Kidney glomerular epithelial cell (primary cell): ENCODE measurements at places on chromosomes 11 and 22.
A peak's percentile ranks its signal among the peaks of the same experiment; 100 is the strongest.

DNA sequence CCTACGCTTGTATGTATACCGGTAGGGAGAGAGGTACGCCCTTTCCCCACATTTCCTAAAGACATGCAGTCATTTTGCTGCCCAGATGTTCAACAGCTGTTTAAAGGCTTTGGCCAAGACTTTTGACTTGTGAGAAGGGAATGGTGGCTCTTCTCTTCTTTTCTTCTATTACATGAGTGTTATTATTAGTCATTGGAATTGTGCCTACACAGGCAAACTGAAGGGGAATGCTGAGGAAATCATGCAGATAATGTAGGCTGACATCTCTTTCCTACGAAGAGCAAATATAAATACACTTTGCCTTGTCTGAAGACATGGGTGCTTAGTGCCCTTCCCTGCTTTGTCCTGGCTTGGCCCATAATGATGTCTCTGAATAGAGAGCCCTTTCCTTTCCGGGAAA lies 194.3 kb upstream of the NARS2 start:
- no peak for DNase-seq

GRCh38 chr22:30104501-30105156 lies 24.4 kb downstream of the HORMAD2 start:
- DNase-seq: no peak

DNA sequence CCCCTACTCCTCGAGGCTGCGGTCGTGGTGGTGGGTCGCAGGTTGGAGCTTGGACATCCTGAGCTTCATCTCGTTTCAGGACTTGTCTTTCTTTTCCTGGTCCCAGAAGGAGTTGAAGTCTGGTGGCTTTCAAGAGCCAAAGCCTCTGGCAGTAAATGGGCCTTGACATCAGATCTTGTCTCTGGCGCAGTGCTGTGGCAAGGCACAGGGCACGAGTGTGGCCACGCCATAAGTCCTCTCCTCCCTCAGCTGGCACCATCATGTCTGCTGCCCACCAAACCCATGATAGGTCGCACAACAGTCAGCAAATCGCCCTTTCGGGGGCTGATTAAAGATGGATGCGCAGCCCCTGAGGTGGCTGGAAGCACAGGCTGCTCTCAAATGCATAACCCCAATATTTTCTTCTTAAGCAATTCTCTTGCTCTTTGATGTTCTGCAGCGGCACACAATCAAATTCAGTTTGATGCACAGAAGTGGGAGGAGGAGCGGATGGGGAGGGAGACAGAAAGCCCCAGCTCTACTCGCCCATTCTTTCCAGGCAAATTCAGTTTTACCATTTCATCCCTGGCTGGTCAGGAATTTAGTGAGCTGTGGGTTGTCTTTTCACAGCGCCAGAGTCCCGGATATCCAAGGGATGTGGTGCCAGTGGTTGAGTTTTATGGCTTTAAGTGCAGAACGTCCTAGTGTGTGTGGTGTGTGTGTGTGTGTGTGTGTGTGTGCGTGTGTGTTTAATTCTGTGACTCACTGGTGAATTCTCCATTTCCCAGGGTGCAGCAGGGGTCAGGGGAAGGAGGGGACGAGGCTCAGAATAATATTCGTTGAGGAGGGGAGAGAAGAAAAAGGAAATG lies 162.0 kb downstream of the DSCAML1 start:
- DNase-seq: peak; percentile 73

GRCh38 chr11:26778000-26778757 lies 56.3 kb upstream of the SLC5A12 start:
- peak; percentile 42 for DNase-seq

GRCh38 chr11:117814204-117814765 lies 10.3 kb downstream of the FXYD2 start:
- DNase-seq: no peak

DNA sequence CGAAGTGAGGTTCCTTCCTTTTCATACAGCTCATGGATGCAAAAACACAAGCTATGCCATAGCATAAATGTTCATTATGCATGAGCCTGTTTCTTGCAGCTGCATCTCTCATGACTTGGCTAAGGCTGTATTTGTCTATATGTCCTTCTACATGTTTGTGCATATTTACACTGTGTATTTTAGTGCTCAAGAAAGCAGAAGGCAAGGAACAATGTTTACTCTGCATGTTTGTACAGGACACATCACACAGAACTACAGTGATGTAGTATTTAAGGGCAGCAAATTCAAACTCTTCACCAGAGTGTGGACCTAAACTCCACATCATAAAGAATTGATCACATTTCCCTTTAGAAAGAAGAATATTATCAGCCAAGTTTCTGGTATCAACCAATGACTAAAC lies 170.3 kb downstream of the CADM1 start:
- DNase-seq: no peak

DNA sequence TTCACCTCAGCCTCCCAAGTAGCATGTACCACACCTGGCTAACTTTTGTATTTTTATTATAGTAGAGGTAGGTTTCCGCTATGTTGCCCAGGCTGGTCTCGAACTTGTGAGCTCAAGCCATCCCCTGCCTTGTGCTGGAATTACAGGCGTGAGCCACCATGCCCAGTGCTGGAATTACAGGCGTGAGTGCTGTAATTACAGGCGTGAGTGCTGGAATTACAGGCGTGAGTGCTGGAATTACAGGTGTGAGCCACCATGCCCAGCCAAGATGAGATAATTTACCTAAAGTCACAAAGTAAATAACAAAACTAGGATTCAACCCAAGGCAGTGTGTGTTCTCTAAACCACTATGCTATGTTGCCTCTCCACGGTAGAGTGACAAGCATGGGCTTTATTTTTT lies 3.6 kb upstream of the UBXN1 start:
- DNase-seq: no peak

- no peak for DNase-seq
These were observed at the start of gene ADAMTS8 for GRCh38 chr11:130428316-130429119. TSS of gene ADAMTS8 (minus strand) at chr11:130428609. CDS start at chr11:130428286, 323 bp downstream.

- DNase-seq: peak; percentile 2
These were observed 397.3 kb downstream of the SHANK2 start for GRCh38 chr11:70854901-70855556.

- peak; percentile 85 for DNase-seq
These were observed 18.3 kb downstream of the PRSS23 start for GRCh38 chr11:86818462-86819192.

DNA sequence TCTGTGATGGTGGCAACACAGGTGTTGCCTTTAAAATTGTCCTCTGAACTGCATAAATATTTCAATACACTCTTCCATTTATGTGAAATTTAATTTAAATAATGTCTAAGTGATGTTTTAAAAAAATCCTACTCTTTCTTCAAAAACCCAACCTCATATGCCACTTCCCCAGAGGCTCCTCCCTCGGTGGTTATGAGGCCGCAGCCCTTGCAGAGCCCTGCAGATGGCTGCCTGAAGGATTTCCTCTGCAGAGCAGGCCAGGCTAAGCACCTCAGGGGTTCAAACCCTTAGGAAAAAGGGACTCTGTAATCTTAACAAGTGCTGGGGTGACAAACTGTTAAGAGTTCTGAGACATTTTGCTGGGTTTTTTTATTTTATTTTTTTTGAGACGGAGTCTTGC lies 25.2 kb downstream of the MORC2 start:
- DNase-seq: no peak

DNA sequence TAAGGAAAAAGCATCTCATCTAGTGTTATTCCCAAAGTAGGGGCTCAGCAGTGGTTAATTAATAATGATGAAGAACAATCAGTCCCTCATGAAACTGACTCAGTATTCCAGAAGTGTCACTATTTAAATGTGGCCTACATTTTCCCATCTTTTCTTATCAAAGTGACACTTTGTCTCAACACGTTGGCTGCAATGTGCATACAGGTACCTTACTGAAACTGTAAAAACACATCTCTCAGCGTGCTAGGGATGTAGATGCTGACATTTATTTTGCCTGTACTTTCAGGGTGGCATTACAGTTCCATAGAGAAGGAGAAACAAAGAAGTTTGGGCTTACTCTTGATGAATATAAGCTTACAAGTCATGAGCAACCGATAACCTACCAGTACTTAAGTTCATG lies 58.3 kb upstream of the FAT3 start:
- no peak for DNase-seq

GRCh38 chr11:60952742-60953170 lies 780 bp upstream of the SLC15A3 start:
- DNase-seq: no peak

DNA sequence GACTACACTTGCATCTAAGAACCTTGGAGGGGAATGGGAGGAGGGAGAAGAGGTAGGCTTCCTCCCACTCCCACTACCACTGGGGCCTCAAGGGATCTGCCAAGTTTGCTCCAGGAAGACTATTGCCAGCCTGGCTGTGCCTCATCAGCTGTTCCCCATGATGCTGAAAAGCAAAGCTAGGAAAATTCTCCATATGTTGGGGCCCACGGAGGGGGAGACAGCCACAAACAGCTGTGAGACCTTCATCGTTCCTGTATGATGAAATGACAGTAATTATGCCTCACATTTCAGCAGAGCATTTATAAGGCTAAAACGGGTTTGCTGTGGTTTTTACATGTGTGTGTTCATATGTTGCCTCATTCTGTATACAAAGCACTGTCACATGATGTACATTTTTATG lies 6.7 kb downstream of the DSCAML1 start:
- DNase-seq: no peak

- DNase-seq: no peak
These were observed 40.9 kb downstream of the ZC3H12C start for GRCh38 chr11:110134110-110134509.

GRCh38 chr11:131481303-131481702 lies 110.9 kb downstream of the NTM start:
- no peak for DNase-seq

DNA sequence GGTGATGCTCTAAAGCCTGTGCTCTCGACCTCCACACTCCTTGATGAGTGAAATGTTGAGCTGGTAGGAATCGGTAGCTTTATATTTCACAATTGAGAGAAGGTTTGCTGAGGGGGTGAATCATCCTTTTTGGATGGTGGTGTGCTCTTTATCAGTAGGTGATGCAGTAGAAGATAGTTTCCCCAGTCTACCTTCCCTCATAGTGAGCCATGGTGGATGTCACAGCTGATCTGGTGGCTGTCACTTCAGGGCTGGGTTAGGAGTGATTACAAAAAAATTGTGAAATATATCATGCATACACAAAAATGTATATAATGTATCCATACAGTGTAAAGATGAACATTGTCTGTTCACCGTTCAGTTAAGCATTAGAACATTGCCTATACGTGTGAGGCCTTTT lies 105.3 kb downstream of the GRAMD1B start:
- DNase-seq: no peak

GRCh38 chr22:46113110-46113909 lies 37.0 kb upstream of the PPARA start:
- no peak for DNase-seq

DNA sequence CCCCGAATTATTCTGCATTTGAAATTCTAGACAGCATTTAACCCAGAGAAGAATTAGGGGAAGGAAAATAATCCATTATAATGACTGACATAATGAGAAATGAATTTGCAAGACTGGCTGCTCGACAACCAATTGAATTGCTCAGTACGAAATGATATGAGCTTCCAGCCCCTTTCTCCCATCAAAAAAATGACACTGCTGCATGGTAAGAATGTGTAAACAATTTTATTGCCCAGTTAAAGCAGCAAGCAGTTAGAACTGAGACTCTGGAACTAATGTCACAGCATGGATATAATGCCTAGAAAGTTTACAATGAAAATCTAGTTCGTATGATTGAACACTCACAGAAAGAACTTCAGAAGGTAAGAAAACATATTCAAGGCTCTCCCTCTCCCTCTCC lies 24.7 kb upstream of the PCF11 start:
- no peak for DNase-seq

DNA sequence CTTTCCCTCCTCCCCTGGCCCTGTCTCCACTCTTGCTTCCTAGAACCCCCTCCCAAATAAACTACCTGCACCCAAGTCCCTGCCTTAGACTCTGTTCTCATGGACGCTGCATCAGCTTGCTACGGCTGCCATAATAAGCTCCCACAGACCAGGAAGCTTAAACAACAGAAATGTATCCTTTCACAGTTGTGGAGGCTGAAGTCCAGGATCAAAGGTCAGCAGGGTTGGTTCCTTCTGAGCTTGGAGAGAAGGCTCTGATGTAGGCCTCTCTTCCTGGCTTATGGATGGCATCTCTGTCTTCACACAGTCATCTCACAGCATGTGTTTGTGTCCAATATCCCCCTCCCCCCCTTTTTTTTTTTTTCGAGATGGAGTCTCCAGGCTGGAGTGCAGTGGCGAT lies 23.4 kb downstream of the CBX7 start:
- no peak for DNase-seq

- no peak for DNase-seq
These were observed 376.5 kb downstream of the NXPE2 start for GRCh38 chr11:115054570-115055538.

DNA sequence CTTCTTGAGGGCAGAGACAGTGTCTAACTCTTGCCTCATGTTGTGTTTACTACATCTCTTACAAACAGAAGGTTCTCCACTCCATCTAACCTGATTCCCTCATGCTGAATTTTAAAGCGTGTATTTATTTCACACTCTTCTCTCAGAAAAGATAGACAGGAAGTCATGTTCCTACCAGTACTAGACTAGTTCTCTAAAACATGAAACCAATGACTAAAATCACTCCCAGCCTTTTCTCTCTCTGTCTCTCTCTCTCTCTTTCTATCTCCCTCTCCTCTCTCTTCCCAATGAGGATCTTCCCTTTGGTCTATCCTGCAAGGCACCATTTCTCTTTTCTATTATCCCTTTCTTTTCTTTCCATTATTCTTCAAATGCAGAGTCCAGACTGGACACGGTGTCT lies 391.9 kb upstream of the CADM1 start:
- no peak for DNase-seq

GRCh38 chr11:83140691-83141455 lies 16.1 kb upstream of the PCF11 start:
- DNase-seq: no peak

- peak; percentile 64 for DNase-seq
These were observed 3.6 kb downstream of the AHNAK start for GRCh38 chr11:62542750-62543567.

DNA sequence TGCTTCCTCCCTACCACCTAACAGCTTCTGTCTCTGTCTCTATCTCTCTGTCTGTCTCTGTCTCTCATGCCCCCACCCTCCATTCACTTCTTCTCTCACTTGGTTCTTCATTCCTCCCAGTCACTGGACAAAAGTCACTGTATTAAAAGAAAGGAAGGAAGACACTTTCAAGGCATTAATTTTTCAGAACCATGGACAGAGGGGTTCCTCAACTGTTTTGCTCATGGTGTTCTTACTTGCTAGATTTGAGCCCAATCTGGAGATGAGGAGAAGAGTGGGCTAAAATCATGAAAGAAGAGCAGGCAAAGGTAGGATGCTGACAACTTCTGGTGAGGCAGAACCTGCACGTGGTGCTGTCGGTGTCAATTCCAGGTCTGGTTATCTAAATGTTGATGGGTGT lies 116.7 kb upstream of the LARGE1 start:
- DNase-seq: no peak

DNA sequence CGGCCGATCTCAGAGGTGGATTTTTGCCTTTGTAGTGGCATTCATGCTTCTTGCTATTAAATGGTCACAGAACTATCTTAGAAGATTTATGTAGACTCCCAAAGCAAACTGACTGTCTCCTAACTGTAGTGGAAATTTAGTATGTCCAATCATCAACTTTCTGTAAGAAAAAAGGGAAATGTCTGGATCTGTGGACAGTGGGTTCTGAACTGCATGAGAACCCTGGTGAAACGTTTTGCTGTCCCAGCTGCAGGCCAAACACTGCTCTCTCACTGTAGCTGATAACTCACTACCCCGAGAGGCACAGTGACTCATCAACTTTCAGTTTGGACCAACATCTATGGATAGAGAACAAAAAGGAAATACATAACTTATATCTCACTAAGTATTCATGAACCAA lies 387.1 kb downstream of the SOX6 start:
- DNase-seq: peak; percentile 28
